ENCODE measurements at places on chromosomes 3 and 15. TPM values are rescaled to one million over a fixed set of nuclear protein-coding genes. Genes with fewer than 3 reads are reported as not detected.

GRCh38 chr15:49620199-49620598 is 419 bp downstream of the FAM227B start:
- DNase-seq: peak; percentile 26

GRCh38 chr15:71752604-71753289 is 57.6 kb upstream of the NR2E3 start:
- DNase-seq: peak; percentile 99

GRCh38 chr3:98761643-98762229 is 1.4 kb upstream of the ST3GAL6 start:
- DNase-seq: no peak

DNA sequence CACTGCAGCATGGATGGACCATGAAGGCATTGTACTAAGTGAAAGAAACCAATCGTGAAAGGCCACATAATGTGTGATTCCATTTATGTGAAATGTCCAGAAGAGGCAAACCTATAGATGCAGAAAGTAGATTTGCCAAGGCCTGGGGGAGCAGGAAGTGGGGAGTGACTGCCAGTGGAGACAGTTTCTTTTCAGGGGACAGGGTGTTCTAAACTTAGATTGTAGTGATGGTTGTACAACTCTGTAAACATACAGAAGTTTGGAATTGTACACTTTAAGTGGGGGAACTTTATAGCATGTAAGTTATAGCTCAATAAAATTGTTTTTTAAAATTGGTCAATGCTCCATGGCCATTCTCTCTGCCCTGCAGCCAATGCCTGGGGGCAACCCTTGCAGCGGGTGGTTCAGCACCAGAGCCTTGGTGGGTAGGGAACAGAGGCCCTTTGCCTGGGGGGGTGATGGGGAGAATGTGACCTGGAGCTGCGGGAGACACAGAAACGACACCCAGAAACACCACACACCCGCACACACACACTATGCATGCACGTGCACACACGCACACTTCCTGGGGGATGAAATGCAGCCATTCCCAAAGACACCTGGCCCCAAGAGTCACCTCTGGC is 43.1 kb downstream of the DNAJB8 start:
- no peak for DNase-seq

GRCh38 chr15:92098869-92099268 is 245.4 kb downstream of the SLCO3A1 start:
- DNase-seq: peak; percentile 58

GRCh38 chr3:172309741-172310427 is 138.4 kb downstream of the GHSR start:
- no peak for DNase-seq

DNA sequence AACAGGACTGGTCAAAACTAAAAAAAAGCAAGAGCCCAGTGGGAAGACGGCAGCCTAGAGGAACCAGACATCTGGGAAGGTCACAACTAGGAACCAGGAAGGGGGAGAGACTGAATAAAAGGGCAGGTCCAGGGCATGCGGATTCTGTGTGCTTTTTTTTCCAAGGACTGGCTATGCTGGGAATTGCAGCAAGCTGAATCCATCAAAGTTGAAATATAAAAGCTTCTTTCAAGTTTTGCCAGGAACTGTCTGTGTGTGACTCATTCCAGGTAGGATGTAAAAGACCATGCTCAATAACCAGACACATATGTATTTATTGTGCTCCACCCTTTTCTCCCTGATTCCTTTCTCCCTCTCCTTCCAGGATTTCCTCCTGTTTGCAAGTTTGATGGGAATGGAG is 47.9 kb upstream of the CCDC80 start:
- DNase-seq: peak; percentile 13

DNA sequence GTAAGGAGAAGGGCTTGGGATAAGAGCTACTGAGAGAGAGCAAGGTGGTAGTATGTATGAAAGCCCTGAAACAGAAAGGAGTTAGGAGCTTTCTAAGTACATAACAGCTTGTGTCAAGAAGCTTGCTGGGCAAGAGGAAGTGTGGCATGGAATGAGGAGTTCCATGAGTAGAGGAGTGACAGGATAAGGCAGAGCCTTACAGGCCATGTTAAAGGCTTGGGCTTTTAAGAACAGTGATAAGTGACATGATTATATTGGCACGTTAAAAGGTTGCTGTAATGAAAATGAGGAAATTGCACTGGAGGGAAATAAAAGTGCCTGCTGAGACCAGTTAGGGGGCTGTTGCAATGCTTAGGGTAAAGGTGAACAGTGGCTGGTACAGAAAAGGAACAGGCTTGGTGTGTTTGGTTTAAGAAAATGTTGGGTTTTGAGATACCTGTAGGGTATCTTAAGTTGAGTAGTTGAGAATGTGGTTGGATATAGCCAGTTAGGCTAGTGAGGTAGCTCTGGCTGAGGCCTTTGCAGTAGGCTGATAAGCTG is 49.0 kb downstream of the MEF2A start:
- DNase-seq: no peak

DNA sequence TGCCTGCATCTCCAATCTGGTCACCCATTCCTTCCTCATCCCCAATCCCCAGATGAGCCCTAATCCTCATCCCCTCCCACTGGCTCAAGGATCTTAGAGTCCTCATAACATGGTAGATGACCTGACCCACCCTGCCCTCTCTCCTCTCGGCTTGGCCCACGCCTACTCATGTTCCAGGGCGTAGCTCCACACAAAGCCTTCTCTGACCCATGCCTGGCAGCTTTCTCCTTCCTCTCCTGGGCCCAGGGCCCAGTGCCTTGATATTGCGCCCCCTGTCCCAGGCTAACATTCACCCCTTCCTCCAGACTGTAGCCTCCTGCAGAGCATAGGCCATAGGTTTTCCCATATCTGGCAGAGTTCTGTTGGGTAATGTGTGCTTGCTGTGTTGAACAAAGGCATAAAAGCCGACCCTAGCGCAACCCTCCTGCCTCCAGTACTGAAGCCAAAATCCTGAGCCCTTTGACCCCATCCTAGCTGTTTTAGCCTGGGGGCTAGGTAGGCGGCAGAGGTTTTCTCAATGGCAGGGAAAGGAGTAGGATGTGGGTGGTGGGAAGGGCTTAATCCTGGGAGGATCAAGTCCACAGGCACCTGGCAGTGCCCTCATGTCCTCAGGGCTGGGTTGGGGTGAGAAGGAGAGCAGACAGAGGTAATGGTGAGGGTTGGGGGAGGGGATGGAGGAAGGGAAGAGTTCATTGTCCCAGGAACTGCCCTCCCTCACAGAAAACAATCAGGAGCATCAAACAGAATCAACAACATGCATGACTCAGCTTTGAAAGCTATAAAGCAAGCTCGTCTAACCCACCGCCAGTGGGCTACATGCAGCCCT is 35.5 kb downstream of the MESD start:
- no peak for DNase-seq

- peak; percentile 65 for DNase-seq
These were observed 11.6 kb downstream of the PSMD6 start for GRCh38 chr3:64011685-64012084.

DNA sequence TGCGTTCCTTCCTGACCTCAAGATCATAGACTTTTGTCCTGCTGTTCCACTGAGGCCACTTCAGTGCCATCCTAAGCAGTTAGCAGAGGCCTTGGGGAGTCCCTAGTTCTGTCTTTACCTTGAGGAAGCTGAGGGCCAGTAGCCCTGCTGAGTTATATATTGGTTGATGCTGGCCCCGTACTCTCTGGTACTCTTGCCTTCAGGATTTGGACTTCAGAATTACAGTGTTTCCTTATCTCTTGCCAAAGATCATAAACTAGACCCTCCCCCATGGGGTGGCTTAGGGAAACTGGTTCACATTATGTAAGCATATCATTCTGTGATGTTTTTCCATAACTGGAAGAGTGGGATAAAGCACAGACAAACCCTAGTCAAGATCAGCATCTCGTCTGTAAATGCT is 33.2 kb downstream of the KBTBD12 start:
- DNase-seq: no peak

DNA sequence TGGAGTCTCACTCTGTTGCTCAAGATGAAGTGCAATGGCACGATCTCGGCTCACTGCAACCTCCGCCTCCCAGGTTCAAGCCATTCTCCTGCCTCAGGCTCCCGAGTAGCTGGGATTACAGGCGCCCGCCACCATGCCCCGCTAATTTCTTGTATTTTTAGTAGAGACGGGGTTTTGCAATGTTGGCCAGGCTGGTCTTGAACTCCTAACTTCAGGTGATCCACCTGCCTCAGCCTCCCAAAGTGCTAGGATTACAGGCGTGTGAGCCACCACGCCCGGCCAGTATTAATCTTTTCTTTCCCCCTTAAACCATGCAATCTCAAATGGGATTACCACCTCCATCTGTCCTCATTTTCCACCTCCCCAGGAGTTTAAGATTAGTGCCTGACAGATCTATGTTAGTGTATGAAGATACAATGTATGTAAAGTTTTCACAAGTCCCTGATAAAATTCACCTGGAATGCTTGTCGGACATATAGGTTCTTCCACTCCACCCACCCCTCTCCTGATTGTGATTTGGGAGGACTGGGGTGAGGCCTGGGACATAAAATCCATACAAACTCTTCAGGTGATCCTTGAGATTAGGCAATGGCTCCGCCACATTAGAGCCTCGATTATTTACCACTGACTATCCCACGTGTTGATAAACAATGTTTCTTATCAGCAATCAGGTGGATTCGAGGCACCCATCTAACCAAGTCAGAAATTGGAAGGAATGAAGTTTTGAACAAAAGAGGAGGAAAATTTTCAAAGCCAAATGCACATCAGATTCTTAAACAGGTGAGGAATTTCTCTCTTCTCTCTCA is 1.2 kb downstream of the PARL start:
- DNase-seq: no peak

The ABI3BP gene
- total RNA-seq: 0.48 TPM

The RPL32 gene
- 1,815 TPM for total RNA-seq

The TXNRD3 gene
- 7.8 TPM for total RNA-seq

The IL12A gene
- total RNA-seq: 0.72 TPM

The KNG1 gene
- not detected for total RNA-seq

The SPSB4 gene
- total RNA-seq: not detected

The CPA3 gene
- not detected for total RNA-seq

All from RPMI7951 (cell line).